ENCODE measurements at places on chromosomes 11 and 22.

GRCh38 chr11:9878936-9879335 lies 215.1 kb downstream of the SWAP70 start:
- no peak for DNase-seq

DNA sequence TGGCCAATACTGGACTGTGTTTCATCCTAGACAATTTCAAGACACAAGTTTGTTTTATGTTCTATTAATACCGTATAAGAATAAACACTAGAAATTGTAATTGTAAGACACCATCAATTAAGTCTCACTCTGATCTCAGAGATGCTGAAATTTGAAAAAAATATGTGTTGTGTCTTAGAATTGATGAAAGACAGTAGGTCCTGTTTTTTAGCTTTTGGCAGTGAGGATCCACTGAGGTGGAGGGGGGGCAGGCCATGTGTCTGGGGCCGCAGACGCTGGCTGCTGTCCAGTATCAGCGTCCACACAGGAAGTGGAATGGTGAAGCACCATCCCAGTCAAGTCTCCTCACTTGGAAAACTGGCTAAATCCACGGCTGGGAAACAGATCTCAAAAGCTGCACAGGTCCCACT lies 22.5 kb upstream of the ALG8 start:
- DNase-seq: no peak

DNA sequence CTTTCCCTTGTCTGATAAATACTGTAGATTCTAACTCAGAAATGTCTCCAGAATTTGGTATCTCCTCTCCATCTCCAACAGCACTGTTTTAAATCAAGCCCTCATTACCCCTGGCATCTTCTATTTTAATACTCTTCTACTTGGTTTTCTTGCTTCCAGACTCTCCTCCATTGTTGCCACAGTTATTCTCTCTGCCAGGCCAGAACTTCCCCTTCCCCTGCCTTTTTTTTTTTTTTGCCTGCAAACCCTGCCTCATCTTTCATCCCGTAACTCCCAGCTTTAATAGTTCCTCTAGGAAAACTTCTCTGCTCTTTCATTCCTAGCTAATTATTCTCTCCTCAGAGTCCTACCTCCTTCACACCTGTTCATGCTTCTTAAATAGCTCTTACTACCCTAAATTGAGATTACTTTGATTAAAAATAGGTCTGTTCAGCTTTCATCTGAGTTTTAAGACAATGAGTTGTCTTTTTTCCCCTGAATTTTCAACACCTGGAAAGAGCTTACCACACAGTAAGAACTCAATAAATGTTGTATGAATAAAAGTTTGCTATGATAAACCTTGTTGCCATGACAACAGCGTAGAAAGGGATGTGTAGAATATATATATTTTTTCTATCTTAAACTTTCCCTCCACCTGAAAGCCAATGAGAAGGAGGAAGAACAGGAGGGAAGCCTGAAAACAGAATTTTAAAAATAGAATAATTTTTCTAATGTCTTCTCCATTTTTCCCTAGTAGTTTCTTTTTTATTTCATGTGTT lies 3.6 kb downstream of the IL18 start:
- DNase-seq: no peak

DNA sequence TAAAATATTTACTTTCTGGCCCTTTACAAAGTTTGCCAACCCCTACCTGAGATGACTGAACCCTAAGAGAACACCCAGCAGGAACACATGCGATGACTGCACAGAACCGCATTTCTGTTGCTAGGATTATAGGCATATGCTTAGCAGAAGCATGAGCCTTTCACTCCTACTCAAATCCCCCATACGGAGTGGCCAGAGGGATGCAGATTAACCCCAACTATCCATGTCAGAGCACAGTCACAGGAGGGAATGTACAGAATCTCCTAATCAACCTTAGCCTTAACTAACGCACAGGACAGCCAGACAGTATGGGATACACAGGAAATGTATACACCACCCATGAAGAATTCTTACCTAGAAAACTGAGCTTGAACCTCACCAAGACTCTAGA lies 6.2 kb downstream of the HPS4 start:
- no peak for DNase-seq

DNA sequence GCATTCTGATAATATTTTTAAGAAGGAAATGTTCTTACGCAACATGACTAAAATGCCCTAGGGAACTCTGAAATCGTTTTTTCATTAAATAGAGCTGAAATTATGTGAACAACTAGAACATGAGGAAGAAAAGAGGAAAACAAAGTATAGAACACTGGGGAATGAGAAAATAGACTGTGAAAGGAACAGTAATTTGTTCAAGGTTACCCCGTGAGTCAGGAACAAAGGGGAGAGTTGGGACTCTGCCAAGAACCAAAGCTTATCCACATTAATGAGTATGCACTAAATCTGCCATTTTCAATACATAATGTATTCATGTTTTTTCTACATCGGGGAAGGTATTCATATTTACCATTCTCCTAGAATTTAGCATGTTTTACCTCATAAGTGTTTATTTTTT lies 961.8 kb upstream of the CCDC90B start:
- no peak for DNase-seq

DNA sequence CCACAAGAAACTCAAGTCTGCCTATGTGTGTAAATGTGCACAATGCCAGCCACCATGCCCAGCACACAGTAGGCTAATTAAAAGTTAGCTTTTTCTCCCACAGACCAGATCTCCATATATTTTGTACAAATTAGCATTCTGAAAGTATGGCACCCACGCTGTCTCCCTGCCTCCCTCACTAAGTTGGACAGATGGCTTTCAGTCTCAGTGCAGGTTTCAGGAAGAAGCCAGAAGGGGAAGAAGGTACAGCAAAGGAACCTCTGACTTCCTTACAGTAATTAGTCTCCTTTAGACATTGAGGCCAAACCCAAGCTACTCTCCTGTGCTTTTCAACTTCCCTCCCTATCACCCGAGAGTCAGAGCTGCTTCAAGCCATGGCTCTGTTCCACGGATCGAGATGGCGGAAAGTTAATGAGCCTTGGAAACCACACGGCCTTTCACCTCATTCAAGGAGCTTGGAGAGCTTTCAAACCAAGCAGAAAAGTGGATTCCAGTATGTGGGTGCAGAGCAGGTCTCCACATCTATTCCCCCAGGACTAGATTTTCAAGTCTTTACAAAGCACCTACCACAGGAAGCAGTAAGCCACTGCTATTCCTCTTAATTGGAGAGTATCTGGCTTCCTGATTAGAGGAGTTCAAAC lies 221.1 kb upstream of the NARS2 start:
- no peak for DNase-seq

DNA sequence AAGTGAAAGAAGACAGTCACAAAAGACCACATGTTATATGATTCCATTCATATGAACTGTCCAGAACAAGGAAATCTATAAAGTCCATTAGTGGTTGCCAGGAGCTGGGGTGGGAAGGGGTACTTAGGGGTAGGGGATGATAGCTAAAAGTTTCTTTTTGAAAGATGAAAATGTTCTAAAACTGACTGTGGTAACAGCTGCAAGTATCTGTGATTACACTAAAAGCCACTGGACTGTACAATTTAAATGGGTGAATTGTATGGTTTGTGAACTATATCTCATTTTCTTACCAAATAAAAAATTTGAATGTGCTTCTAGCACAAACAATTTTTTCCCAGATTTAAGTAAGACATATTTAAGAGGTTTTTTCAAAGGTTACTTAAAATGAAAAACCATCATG lies 22.1 kb downstream of the CHKA start:
- no peak for DNase-seq

GRCh38 chr11:43944761-43945311 lies 2.4 kb downstream of the C11orf96 start:
- no peak for DNase-seq

- DNase-seq: no peak
Observed at GRCh38 chr22:49243335-49243734, 584.3 kb downstream of the BRD1 start.

- no peak for DNase-seq
Observed at GRCh38 chr11:6546735-6547134, 49.7 kb downstream of the DNHD1 start.

DNA sequence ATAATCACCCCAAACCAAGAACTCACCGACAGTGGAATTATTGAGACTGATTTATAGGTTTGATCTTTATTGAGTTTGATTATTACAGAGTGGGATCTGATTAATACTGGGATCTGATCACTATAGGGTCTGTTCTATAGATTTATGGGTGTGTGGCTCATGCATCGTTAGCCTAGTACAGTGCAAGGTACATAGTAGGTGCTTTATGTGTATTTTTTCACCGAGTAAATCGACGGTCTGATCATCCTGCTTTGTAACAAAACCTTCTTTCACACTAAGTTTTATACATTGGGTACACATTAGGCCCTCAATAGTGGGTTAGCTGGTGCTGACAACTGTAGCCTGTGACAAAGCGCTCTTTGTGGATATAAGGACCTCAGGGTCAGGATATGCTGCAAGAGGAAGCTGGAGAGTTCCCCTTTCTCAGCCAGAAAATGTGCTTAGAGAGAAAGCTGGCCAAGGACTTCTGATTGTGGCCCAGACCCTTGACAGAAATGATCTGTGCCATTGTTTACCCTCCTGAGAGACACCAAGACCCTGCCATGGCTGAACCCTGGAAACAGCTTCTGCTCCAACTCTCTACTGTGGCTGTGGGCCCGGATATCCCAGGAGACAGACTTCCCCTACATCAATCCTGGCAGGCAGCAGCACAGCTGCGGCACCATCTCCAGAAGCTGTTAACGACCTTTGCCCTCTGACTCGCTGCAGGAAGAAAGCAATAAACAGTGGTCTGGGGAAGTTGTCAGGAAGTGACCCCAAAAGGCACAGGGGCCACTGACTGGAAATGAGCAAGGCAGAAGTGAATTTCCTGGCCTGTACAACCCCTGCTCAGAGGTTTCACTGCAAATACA lies 16.1 kb upstream of the TPP1 start:
- no peak for DNase-seq

GRCh38 chr11:2389377-2390026 lies 11.0 kb upstream of the TSSC4 start:
- no peak for DNase-seq

- no peak for DNase-seq
Observed at GRCh38 chr22:41242396-41243117, 1.8 kb upstream of the CHADL start.

DNA sequence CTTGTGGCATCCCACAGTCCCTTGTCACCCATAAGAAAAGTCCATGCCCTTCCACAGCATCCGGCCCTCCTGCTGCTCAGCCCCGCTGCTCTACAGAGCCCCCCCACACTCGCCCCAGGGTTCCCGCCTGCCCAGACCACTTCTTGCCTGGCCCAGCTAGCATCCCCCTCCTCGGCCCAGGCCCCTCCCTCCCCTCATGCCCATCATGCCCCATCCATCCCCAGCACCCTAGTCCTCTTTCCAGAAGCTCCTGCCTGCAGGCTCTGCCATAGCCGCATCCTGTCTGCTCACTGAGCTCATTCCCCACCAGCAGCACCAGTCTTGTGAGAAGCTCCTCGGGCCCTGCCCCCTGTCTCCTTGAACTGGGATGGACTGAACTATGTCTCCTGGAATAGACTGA lies 54.4 kb downstream of the LINC01488 start:
- no peak for DNase-seq

GRCh38 chr11:34353881-34354280 lies 3.9 kb downstream of the ABTB2 start:
- DNase-seq: no peak

DNA sequence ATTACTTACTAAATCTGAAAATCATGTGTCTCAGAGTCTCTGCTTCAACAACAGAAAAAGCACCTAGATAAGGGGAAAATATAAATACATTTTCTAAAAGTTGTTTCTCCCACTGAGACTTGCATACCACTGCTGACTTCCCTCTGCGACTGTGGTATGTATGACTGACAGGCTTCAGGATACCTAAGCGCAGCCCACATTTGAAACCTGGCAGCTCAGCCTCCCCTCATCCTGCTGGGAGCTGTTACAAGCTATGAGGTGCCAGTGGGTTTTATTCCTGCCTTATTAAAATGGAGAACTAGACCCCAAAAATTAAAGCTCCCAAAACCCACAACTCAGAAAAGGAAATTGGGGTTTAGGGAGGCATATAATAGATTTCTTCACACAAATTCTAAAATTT lies 133.6 kb downstream of the RAB38 start:
- DNase-seq: no peak

- DNase-seq: peak; percentile 34
Observed at GRCh38 chr11:75597636-75598035, 35.6 kb downstream of the SERPINH1 start.

DNA sequence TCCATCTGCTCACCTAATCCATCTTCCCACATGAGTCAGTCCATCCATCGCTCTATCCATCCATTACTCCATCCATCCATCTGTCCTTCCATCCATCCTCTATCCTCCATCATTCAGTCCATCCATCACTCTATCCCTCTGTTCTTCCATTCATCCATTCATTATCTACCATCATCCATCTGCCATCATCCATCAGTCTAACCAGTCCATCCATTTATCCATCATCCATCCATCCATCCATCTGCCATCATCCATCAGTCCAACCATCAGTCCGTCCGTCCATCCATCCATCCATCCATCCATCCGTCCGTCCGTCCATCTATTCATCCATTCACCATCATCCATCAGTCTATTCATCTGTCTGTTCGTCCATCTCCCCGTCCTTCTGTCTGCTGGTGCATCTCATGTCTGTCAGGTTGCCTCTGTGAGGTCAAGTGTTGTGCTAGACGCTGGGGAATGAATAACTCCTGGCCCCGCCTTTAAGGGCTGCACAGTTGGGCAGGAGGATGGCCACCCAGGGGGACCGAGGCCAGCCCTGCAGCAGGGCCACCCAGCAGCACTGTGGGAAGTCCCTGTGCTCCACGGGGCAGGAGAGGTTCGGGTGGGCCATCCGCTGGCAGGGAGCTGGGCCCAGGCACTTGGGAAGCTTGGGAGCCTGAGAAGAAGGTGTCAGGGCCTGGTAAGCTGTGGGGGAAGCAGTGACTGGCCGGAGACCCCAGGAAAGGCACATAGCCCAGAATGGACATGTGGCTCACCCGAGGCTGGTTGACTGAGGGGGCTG lies 137.1 kb downstream of the CTTN start:
- DNase-seq: no peak

DNA sequence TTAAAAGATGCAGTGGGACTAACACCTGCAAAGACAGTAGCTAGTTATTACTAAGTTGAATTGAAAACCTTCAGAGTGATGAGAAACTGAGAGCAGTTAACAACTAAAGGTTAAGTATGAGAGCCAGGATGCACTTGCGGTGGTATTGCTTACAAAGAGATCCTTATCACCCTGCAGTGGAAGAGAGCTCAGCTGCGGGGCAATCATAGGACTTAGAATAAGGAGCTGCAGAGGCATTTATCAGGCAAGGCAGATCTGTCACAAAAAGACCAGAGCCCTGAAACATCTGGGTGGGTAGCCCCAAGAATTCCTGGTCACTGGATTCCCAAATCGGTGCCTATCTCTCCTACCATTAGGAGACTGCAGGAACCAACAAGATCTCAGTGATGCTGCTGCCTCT lies 34.3 kb upstream of the CFAP300 start:
- DNase-seq: no peak

GRCh38 chr11:37409124-37409523 lies 811.1 kb upstream of the RAG2 start:
- DNase-seq: no peak

DNA sequence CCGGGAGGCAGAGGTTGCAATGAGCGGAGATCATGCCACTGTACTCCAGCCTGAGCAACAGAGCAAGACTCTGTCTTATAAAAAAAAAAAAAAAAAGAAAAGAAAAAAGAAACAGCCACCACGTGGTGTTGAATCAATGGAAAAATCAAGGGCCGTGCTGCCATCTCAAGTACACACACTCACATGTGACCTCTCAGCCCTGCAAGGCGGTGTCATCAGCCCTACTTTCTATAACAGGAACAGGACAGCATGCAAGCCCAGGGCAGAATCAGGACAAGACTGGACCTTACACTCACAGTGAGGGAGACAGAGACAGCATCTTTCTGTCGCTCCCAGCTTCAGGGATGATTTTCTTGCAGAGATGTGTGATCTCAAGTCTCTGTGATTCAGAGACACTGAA lies 179.6 kb downstream of the MPPED1 start:
- DNase-seq: no peak

Measured in NCI-H446 (cell line).